ENCODE measurements at places on chromosomes 12 and 14.
A peak's percentile ranks its signal among the peaks of the same experiment; 100 is the strongest.

- no peak for DNase-seq
Observed at GRCh38 chr12:100935929-100936328, 141.4 kb downstream of the ANO4 start.

- no peak for DNase-seq
Observed at GRCh38 chr12:89205517-89205916, 146.8 kb downstream of the DUSP6 start.

- no peak for DNase-seq
Observed at GRCh38 chr14:76762411-76763095, 1.3 kb downstream of the VASH1 start.

DNA sequence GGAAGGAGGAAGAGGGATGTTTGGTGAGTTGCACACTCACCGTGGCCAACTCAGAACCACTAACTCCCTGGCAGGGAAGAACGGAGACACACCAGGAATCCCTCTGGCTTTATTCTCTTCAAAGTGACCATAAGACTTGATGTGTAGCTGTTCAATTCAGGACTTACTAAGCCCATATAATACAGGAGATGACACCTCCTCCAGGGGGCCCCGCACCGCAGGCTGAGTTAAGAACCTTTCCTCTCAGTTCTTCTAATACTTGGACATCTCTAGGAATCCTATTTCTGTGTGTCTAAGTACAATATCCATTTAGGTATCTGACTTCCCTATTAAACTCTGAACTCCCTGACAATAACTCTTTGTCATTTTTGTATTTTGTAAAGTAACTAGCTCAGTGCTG is 49.5 kb downstream of the DCAF4 start:
- DNase-seq: no peak

DNA sequence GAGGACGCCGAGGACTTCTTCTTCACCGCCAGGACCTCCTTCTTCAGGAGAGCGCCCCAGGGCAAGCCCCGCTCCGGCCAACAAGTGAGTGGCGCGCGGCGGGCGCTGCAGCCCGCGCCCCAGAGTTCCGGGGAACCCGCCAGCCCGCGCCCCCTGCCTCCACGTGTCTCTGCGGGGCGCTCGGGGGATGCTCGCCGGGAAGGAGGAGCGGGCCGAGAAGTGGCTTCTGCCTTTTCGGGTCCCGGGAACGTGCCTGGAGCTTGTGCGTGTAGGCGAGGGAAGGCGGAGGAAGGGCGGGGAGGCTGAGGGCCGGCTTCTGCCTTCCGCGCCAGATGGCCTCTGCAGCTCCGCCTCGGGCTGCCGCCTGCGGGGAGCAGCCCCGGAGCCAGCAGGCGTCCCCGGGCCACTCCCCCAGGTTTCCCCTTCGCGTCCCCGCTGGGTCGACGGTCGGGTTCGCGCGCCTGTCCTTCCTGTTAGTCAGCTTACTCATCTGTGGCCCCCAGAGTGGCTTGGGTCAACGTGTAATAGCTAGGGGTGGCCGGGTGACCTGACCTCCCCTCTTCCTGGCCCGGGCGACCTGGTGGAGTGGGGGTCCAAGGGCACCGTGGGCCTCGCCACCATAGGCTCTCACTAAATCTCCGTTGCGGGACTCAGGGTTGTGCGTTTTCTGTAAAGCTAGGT is 505 bp downstream of the RASSF3 start:
- peak; percentile 58 for DNase-seq

- peak; percentile 58 for DNase-seq
Observed at GRCh38 chr14:24310646-24311604, at the start of gene LTB4R. LTB4R (plus strand) TSS chr14:24311502; CDS start chr14:24315652, 4,150 bp downstream.

- no peak for DNase-seq
Observed at GRCh38 chr12:118359541-118359915, 13.2 kb downstream of the TAOK3 start.

DNA sequence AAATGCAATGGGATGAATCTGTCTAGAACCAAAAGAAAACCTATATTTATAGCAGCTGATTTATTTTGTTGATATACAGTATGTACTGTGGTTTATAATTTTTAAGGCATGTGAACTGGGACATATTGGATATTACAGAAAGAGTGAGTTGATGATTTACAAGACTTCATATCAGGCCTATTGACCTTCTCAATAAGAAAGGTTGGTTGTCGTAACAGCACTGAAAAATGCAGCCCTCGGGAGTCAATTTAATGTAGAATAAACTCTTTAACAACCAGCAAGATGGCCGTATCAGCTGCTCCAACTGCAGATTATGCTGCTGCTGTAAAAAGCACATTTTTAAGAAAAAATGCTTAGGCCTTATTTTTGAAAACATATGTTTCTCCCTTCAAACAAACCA is 407.3 kb downstream of the GXYLT1 start:
- no peak for DNase-seq

DNA sequence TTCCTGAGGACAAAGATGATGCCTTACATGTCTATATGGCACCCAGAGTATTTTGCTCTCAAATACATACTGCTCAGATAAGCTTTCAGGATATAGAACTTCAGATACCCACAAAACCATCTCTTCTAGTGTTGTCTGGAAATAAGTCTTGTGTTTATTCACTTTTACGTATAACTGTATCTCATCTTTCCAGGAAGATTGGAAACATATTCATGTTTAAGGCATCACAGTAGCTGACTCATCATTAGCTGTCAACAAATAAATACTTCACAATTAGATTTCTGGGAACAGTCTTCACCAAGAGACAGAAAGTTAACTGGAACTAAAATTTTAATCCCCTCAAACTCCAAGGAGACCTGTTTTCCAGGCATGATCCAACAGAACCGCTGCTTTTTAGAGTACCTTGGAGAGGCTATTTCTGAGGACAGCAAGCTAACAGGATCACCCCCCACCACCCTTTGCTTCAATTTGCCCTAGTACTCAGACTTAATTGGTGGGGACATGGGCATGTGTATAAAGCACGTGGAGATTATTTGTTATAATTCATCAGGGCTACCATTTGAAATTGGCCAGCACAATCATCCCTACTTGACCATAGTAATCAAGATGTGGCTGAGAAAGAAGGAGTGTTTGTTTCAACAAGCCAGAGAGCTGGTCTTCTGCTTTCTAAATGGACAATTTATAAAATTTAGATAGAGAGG is 129.3 kb upstream of the HIF1A start:
- DNase-seq: peak; percentile 93

DNA sequence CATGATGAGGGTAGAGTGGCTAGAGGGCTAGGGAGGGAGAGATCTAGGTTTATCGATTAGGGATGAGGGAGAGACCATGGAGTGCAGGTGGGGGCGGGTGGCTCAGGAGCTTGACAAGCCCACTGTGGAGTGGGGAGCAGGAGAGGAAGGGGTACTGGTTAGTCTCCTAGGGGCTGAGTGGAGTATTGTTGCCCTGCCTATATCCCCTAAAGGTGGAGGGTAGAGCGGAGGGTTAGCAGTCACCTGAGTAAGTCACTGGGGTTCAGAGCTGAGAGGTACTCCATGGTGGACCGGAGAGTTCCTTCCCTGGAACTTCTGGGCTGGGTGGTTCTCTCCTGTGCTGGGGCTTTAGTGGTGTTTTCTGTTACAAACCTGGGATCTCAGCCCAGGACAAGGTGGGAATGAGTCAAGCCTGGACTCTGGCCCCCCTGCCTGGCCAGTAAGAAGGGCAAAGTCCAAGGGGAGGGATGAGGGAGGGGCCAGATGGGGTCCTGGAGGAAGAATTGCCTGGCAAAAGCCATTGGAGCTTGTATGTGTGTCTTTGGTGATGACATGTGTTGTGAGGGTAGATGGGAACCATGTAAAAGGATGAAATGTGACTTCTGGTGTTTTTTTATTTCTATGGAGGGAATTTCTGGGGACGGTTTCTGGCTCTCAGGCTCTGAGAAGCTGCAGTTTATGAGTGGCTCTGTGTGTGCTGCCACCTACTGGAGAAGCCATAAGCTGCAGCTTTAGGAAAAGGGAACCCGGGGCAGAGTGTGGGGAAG is at the start of gene CIDEB:
CIDEB (minus strand) TSS at position 403 of the 767 bp plus-strand sequence; CDS start at position 284, 119 bp downstream.
- DNase-seq: peak; percentile 54

DNA sequence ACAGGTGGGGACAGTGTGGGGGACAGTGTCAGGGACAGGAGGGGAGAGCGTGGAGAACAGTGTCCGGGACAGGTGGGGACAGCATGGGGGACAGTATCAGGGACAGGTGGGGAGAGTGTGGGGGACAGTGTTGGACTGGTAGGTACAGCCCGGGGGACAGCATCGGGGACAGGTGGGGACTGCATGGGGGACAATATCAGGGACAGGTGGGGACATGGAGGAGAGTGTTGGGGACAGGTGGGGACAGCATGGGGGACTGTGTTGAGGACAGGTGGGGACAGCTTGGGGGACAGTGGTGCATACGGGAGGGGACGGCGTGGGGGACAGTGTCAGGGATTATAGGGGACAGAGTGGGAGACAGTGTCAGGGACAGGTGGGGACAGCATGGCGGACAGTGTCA is 212.3 kb downstream of the TMEM121 start:
- no peak for DNase-seq

All from fibroblast of villous mesenchyme (primary cell).